ENCODE measurements at places on chromosomes 16 and 17.
A peak's percentile ranks its signal among the peaks of the same experiment; 100 is the strongest.

- no peak for DNase-seq
Measured at GRCh38 chr17:81673561-81674258, 7.2 kb downstream of the CCDC137 start.

DNA sequence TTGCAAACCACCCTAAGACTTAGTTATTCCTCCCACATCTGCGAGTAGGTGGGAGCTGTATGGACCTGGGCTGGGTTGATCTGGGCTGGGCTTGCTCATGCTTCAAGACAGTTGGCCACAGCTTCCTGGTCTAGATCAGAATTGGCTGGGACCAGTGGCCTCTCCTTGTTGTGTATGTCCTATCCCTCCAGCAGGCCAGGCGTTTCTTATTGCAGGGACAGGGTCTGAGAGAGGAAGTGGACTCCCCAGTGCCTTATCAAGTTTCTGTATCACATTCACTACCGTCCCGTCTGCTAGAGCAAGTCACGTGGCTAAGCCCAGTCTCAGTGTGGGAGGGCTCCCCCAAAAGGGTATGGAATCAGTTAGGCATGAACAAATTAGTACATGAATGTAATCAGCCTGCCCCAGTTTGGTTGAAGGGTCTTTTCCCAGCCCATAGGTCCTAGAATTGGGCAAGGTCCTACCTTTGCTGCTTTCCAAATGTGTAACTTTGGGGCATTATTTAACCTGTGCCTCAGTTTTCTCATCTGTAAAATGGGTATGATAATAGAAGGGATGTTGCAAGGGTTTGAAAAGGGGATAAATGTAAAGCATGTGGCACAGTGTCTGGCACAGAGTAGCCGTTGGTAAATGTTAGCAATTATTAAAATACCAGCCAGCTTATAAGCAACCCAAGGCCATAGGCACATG is 36.0 kb downstream of the NKD1 start:
- DNase-seq: no peak

DNA sequence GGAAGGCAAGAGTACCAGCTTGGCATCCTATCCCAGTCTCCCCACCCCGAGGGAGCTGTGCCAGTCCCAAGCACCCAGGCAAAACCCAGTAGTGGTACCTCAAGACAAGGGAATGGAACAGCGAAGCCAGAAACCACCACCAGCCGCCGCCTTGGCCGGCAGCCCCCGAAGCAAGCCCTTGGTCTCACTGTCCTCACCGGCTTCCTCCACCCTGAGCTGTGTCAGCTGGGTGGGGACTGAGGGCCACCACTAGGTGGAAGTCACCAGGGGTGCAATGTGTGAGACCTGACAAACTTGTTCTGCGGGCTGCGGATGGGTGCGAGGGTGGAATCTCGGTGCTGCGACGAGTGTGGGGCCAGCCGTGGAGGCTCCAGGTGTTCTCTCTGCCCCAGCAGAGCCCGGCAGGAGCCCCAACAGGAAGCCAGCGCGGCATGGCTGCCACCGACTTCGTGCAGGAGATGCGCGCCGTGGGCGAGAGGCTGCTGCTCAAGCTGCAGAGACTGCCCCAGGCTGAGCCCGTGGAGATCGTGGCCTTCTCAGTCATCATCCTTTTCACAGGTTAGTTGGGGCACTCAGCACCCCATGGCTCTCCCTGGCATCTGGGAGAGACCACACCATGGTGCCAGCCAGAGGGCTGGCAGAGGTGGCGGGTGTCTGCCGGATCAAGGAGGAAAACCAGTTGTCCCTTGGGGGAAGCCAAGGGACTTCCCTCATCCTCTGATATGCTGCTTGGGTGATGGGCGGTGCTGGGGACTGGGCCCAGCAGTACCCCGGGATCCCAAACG is 6.7 kb downstream of the SMIM5 start:
- DNase-seq: no peak

- no peak for DNase-seq
Measured at GRCh38 chr17:78613416-78613815, 36.2 kb upstream of the DNAH17 start.

GRCh38 chr16:14289692-14290340 is 218.7 kb downstream of the MRTFB start:
- no peak for DNase-seq

GRCh38 chr16:29811170-29811895 is 660 bp upstream of the PRRT2 start:
- DNase-seq: peak; percentile 74

All from stimulated activated CD8-positive, alpha-beta memory T cell treated with anti-CD3 and anti-CD28 coated beads, Interleukin-7, amount 100 ng/mL, for 48 hours (primary cell).